ENCODE measurements at places on chromosomes 6 and 20.
A peak's percentile ranks its signal among the peaks of the same experiment; 100 is the strongest.

DNA sequence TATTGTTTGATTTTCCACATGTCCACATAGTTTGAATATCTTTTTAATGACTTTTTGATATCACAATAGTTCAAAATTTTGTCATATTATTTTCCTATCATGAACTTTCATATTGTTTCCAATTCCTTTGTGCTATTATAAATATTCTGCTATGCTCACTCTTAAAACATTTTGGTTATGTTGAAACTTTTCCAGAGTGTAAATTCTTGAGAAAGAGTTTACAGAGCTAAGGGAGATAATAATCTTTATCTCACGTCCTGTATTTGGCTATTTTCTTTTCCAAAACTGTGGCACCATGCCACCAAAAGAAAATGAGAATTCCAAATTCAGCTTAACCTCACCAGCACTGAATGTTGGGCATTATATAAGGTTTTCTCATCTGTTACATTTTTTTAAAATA, 210.9 kb downstream of the TFAP2B start:
- no peak for DNase-seq

DNA sequence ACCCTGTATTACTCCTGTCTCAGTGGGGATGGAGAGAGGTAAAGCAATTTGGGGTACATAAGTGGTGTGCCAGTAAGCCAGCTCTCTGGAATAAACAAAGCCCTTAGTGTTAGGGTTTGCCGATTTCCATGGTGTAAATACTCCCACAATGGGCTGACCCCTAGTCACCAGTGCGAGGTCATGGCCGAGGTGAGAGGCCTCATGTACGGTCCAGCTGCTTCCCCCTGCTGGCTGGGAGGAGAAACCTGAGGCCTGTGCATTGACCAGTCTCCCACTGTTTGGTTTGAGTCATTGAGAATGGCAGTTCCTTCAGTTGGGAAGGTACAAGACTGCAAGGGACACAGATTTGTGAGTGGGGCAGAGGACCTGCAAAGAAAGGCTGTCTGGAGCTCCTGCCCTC, 382.0 kb downstream of the CDH26 start:
- DNase-seq: no peak

DNA sequence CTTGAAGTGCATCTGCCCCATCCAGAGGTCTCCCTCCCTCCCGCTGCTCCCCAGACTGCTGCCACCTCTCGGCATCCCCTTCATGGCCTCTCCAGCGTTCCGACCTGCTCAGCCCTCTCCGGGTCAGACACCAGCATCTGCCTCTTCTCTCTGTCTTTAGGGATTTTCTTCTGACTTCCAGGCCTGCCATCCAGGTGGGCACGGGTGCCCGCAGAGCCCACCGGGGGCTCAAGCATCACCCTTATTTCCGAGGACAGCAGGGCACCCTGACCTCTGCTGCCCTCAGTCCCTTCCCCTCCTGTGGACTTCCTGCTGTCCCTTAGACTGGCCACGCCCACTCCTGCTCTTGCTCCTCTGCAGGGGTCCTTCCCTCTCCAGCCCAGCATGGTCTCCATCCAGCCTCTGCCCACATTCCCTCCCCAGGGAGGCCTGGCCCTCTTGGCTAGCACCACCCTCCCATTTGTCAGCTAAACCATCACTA, 3.3 kb downstream of the NPEPL1 start:
- DNase-seq: no peak

GRCh38 chr6:148548065-148548748, 198.6 kb upstream of the UST start:
- no peak for DNase-seq

DNA sequence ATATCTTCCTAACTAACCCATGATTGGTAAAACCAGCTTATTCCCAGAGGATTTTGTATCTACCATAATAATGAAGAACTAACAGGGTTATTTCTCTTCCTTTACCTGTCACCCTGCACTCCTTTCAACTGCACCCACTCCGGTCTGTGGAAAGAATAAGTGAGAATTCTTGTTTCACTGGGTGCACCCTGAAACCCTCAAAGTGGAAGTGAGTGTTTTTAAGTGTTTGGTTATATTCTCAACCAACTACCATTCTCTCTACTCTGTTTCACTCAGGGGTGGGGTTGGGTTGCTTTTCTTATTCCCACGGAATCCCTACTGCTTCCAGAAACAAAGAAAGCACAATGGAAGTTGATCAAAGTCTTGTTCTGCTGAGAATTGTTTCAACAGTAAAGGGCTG, 42.6 kb upstream of the KHDRBS2 start:
- DNase-seq: no peak

GRCh38 chr20:10671919-10672623, 1.7 kb downstream of the JAG1 start:
- no peak for DNase-seq

- no peak for DNase-seq
Observed at GRCh38 chr20:53829724-53830521, 236.3 kb upstream of the ZNF217 start.

DNA sequence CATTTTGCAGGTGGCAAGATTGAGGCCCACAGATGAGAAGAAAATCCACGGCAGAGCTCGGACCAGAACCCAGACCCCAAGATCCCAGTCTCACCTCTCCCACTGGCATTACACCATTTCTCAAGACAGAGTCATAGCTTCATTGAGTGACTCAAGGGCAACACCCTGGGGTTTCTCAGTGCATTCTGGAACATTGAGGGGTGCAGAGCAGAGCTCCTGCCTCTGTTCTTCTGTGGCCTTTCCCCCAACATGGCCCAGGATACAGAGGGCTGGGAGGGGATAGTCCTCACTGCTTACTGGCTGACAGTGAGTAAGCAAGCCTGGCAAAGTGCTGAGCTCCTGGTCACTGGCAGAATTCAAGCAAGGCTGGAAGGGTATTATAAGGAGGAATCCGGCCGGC, 74.0 kb downstream of the MDGA1 start:
- DNase-seq: no peak

- DNase-seq: no peak
Observed at GRCh38 chr6:134928151-134928900, 21.6 kb downstream of the ALDH8A1 start.

GRCh38 chr6:28981431-28981832, 23.7 kb downstream of the ZNF311 start:
- peak; percentile 73 for DNase-seq

GRCh38 chr20:15862178-15862577, 711.1 kb downstream of the KIF16B start:
- no peak for DNase-seq

DNA sequence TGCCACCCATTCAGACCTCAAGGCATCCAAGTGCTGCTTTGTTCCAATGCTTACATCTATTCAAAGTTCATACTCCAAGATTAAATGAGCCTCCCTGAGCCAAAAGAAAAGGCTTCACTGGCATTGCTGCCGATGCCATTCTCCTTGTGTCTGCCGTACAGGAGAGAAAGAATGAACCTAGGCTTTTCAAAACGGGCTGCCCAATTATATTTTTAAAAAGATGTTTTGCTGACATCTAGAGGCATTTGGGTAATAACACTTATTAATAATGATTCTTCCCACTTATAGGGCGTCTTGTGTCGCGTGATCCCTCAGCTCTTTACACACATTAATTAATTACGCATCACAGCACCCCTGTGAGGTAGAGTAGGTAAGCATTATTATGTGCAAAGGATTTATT, 545.6 kb downstream of the PKHD1 start:
- no peak for DNase-seq

DNA sequence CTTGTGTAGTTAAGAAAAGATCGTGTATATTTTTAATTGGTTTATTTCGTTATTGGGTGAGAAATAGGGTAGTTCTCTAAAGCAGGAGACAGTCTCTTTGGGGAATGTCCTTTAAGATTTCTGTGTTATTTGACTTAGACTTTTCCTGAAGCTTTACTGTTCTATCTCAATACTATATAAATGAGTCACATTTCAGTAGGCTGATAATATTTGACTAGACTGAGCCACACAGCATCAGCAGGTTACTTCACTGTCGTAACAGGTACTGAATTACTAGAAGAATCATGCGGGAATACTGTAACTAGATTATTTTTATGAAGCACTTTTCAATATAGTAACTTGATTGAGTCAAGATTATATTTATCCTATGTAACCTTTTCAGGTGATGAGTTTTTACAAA, 1.4 kb downstream of the SMAP1 start:
- DNase-seq: no peak

- no peak for DNase-seq
Observed at GRCh38 chr6:163532526-163533078, 118.1 kb downstream of the QKI start.

DNA sequence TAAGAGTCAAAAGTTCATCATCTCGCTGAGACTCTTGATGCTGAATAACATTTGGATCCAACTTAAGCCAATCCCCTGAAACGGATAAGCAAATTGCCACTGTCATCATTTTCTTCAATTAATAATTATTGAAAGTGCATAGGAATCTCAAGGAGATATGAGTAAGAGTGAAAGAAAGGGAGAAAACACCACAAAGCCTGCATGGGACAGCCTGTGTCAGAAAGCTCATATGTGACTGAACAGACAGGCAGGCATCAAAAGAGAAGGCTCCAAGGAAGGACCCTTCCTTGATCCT, 13.3 kb downstream of the ATXN1 start:
- DNase-seq: no peak

- DNase-seq: no peak
Observed at GRCh38 chr6:20841806-20842205, 307.5 kb downstream of the CDKAL1 start.

- no peak for DNase-seq
Observed at GRCh38 chr6:106149472-106150069, 63.4 kb downstream of the PRDM1 start.

DNA sequence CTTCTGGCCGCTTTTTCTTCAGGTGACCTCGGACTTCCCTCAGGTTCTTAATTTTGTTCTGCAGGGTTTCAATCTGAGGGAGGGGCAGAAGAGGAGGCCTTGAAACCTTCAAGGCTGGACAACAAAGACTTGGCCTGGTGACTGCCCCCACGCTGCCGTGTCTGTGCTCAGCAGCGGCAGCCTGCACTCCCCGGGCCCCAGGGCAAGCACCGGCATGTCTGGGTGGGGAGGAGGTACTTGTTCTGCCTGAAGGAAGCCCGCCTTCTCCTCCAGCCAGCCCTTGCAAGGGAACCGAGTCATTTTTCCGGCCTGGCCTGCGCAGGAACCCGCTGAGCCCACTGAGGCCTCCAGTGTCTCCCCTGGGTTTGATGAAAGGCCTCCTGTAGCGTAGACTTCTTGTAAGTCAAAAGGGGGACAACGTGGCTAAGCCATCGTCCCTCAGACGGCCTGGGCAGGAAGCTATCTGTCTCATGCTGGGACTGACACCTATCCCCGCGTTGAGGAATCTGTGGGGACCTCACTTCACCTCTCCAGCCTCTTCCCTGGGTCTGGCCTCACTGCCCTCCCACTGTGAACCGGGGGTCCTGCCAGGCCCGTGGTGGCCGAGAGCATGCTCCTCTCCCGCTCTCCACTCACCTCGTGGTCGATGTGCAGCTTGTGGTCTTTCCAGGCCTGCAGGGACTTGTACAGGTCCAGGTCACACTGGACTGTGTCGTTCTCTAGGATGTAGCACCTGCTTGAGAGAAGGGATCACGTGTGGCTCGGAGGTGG, 119.9 kb downstream of the SULF2 start:
- no peak for DNase-seq

DNA sequence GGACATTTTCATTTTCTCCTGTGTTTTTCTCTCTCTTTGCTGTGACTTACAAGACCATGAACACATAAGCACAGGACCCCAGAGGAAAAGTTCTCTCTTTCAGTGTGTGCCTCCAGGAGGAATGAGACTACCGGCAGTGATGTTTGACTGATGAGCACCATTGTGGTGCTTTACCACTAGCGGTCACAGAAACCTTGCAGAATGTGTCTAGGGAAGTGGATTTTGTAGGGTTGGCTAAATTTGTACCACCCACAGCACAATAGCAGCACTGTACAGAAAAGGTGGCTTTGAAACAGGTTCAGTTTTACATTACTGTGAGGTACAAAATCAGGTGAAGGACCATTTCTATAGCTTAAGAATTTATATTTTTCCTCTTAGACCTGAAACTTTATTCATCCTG, 301.9 kb upstream of the SUPT3H start:
- no peak for DNase-seq

GRCh38 chr6:133093956-133094355, 147.2 kb upstream of the EYA4 start:
- DNase-seq: no peak

DNA sequence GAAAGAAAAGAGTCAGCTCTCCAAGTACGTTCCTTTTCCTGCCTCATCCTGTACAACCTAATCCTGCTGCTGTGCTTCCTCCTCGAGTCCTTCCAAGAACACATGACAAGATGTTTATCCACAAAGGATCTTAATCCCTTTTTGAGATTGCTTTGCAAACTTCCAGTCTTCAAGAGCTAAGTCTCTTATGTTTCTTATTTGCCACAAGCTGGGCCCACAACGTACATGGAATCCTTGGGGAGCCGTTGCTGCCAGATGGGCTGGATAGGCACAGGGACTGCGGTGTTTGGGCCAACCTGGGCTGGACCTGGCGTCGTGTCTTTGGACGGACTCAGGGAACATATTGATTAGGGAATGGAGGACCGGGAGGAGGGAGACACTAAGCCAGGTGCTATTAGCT, 79.7 kb upstream of the AFDN start:
- no peak for DNase-seq

GRCh38 chr20:36004045-36004444, 35.7 kb downstream of the CNBD2 start:
- no peak for DNase-seq

- DNase-seq: no peak
Observed at GRCh38 chr6:38287487-38287886, 352.2 kb downstream of the BTBD9 start.

GRCh38 chr6:76481101-76481500, 408.6 kb upstream of the IMPG1 start:
- DNase-seq: no peak

- DNase-seq: no peak
Observed at GRCh38 chr6:40540790-40541189, 46.4 kb downstream of the LRFN2 start.

DNA sequence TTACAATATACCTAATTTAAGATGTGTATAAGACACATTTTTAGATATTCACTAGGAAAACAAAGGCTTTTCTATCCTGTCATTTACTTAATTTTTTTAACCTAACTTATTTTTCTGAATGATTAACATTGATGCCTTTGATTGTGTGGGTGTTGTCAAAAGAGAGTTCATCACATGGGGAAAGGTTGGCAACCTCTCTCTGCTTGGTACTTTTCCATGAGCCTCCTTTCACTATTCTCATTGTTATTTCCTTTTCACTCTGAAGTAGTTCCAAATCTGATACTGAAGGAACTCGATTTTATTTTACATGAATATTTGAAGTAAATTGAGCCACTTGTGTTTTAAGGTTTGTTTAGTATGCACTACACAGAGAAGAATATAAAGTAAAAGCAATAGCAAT, 35.9 kb downstream of the TPD52L1 start:
- no peak for DNase-seq

All from activated CD4-positive, alpha-beta T cell treated with anti-CD3 and anti-CD28 coated beads, Interleukin-2, amount 50 U/mL, for 4 hours (primary cell).